Cardiac muscle cell (in vitro differentiated cells and primary cell): ENCODE measurements at places on chromosomes 6 and 20.

DNA sequence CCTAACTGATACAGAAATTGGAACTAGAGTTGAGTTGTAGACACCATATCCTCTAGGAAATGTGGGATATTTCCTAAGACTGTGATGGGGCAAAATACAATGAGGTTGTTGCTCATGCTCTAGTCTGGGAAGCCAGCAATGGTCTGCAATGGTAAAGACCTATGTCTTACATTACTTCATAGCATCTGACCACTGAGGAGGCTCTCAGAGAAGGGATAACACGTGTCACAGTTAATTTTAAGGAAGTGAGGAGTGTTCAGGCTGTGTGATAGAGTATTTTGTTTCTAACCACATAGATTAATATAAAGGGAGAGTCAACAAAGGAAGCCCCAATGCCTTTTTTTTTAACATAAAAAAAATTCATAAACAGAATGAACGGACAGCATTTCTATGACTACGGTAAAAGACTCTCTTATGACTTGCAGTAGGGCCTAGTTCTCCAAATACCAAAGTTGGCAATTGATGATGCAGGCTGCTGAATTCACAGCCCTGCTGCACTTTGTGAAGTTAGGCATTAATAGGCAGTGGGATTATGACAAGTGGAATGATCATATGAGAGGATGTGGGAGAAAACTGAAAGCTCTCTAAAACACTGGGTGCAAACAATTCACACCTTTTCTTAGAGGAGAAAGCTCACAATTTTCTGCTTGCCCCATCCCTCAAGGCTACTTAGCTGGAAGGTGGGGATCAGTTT is 13.7 kb downstream of the KCNS1 start:
- no peak for DNase-seq

DNA sequence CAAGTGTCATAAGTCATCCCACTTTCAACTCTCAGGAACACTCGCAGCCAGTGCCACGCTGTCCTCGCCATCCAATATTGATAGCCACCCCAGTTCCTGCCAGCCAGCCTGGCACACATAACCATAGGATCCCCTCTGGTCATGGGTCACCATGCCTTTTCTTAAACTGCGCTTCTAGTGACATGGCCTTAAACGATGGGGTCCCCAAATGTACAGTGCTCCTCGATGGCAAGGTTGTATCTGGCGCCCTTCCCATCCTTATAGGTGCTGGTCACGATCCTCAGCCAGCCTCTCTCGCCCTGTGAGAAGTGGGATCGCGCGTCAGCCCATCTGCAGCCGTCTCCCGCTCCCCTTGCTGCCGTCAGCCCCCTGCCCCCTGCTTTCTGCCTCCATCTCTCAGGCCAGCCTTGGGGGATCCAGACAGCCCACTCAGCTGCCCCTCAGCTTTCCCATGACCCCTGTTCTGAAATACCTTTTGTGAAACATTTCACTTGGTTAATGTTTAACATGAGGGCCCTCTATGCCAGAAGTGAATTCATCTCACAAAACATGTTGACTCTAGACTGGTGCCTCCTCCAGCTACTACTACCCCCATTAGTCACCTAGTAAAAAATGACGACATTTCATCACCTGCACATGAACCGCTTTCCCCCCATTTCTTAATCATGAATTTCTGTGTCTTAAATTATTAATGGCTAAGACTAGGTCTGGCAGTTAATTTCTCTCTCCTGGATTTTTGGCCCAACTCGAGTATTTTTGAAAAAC is 11.4 kb downstream of the CTSZ start:
- DNase-seq: no peak

DNA sequence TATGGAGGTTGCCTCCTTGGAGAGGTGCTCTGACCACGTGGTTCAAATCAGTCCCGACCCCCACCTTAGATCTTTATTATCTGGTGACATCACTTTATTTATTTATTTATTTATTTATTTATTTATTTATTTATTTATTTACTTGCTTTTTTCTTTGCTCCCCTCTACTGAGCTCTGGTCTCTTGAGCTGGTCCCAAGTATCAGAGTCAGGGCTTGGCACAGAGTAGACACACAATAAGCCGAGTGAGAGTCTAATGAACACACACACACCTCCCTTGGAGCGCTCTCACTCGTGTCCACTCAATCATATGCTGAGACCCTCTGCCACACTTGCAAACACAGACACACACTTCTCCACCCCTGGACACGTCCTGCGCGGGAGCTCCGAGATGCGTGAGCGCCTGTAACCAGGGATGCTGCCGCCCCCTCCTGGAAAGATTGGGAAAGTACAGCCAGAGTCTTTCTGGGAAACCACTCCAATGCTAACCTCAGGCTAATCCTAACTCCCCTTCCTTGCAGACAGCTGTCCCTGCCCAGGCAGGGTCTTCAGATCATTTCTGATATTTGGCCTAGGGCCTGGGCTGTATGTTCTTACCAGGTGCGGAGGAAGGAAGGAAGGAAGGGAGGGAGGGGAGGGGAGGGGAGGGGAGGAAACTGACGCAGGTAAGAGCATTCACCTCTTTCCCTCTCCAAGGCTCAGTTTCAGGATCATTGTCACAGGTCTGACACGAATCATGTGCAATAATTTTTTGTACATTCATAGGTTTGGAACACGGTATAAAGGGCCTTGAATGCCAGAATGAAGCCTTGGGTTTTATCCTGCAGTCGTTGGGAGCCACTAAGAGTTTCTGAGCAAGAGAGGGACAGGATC is 70.9 kb downstream of the STK35 start:
- peak; percentile 73 for DNase-seq

GRCh38 chr6:157758516-157759023 is 64.5 kb upstream of the SNX9 start:
- DNase-seq: no peak

DNA sequence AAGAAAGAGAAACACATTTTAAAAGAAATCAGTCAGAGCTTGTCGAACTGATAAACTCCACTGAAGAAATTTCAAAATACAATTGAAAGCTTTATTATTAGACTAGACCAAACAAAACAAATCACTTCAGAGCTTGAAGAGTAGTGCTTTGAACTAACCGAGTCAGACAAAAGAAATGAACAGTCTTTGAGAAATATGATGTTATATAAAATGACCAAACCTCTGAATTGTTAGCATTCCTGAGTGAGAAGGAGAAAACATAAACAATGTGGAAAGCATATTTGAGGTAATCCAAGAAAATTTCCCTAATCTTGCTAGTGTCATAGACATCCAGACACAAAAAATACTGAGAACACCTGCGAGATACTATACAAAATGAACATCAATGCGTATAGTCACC is 13.2 kb upstream of the CST4 start:
- no peak for DNase-seq

- peak; percentile 90 for DNase-seq
Measured at GRCh38 chr20:728256-728944, 39.9 kb downstream of the SLC52A3 start.

DNA sequence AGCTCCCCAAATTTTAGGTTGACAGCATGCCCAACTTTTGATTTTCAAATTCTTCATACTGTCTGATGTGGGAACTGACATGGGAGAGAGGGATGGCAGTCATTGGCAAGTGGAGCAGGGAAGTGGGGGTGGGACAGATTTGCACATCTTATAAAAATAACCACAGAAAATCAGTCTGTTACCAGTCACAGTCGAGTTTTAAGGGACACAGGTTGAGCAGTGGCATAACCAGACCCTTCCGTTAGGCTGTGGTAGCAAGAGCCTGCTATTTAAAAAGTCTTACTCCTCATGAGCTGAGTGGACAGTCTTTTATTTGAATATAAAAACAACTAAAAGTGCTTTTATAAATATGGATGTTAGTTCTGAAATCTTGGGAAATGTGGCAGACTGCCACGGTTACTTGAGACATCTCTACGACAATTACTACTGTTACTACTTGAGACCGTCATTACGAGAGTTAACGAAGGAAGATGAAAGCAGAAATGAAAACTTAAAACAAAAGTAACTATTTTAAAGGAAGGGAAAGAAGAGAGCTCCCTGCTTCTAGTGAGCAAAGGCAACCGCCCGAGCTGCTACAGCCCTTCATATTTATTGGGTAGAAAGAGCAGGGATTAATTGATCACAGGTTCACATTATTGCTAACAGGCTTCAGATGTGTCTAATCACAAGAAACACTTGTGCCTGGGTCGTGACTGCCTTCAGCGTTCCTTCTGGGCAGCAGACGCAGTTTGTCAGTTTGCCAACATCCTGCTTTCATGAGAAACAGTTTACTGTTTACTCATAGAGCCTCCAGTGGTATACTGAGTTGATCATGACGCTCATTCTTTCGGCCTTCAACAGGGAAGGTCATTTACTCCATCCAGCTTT is 71.3 kb downstream of the EFHC1 start:
- no peak for DNase-seq

DNA sequence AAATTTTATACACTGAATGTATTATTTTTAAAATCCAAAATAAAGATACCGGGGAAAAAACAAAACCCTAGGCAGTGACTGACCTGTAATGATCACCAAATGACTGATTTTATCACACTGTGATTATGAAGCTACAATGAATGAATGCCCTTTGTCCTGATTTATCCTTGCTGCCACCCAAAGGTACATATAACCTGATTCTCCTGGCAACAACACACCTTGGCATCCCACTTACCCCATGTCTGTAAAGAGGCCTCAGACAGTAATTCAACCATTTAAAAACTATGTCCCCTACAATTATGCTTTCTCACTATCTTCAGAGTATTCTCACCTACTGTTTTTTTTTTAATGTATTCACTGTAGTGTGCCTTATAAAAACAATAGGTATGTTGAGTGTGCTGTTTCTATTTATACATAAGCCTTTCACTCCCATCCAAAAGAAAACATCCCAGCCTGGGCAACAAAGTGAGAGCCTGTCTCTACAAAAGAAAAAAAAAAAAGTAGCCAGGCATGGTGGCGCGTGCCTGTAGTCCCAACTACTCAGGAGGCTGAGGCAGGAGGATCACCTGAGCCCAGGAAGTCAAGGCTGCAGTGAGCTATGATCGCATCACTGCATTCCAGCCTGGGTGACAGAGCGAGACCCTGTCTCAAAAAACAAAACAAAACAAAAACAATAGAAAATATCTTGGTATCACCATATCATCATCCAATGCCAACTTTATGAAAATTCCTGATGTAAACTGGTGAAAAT is 21.7 kb downstream of the B4GALT5 start:
- no peak for DNase-seq

DNA sequence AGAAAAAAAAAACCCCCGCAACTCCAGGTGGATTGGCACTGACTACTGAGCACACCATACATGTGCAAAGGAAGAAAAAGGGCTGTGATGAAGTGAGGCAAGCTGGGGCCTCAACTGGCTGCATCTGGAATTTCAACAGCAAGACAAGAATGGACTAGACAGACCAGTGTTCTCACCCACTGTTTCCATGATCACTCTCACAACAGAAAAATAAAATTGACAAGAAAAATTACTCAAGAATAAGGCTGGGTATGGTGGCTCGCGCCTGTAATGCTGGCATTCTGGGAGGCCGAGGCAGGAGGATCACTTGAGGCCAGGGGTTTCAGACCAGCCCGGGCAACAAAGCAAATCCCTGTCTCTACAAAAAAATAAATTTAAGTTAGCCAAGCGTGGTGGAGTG is 18.8 kb downstream of the ZNF217 start:
- DNase-seq: no peak

- no peak for DNase-seq
Measured at GRCh38 chr6:32609391-32609730, 19.7 kb upstream of the HLA-DRB1 start.

- DNase-seq: peak; percentile 66
Measured at GRCh38 chr20:59515013-59515905, 89.1 kb upstream of the PHACTR3 start.

- no peak for DNase-seq
Measured at GRCh38 chr6:42279144-42279781, 61.6 kb upstream of the MRPS10 start.

- peak; percentile 38 for DNase-seq
Measured at GRCh38 chr6:159092631-159093030, 47.8 kb upstream of the TAGAP start.

GRCh38 chr6:43075670-43076463 is at the start of gene PTK7:
Gene PTK7 (plus strand): TSS chr6:43076314. CDS start chr6:43076489, 175 bp downstream.
- peak; percentile 92 for DNase-seq

DNA sequence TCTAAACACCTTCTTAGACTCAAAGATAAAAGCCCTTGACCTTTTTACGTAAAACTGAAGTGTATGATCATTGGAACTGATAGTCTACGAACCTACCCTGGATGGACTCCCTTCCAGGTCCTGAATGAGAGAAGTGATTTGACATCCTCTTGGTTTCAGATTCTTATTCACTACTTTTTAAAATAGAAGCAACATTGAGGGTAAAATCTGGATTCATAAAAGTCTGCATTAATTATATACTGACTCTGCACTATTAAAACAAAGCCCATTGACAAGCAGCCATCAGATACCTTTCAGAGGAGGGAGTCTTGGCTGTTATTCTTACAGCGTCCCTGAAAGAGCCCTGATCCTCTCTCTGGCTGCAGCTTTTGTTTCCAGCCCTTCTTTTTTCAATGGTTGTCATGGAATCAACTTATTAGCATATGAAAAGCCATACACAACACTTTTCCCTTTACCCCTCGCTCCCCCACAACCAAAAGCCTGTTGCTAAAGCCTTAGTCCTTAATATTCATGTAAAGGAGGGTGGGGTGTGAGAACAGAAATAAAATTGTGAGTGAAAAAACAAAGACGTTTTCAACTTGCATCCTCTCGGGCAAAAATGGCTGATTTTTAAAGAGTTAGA is 270.0 kb upstream of the MARCKS start:
- DNase-seq: no peak

- DNase-seq: peak; percentile 32
Measured at GRCh38 chr6:5422321-5422915, 161.1 kb downstream of the FARS2 start.

DNA sequence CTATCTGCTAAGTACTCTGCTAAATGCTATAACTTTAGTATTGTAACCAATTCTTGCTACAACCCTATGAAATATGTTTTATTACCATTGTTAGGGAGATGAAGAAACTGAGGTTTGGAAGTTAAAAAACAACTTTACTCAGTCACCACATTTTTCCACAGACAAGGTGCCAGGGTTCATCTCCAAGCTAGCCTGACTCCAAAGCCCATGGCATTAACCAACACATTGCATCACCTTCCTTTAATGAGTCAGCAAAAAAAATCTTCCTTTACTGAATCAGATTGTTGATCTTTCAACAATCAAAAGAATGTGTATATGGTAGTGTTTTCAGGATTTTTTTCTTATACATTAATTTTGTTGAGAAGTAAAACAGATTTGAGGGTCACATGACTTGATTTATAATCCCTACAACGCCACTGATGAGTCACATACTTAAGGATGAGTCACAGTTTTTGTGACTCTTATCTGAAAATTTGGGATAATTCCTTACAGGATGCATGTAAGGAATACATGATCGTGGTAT is 41.5 kb downstream of the MAN1A1 start:
- DNase-seq: peak; percentile 62

DNA sequence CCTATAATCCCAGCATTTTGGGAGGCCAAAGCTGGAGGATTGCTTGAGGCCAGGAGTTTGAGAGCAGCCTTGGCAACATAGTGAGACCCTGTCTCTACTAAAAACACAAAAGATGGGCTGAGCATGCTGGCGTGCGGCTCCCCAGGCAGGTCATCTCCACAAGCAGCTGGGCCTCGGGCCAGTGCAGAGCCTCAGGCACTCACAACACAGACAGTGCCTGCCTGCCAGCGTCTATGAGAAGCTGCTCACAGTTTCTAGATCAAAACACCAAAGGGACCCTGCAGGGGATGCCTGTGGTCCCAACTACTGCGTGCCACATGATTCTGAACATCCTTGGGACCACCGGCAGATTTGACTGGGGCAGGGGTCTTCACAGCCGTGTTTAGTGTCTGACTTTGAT is 59.4 kb downstream of the GINS1 start:
- no peak for DNase-seq

- DNase-seq: peak; percentile 22
Measured at GRCh38 chr6:119350202-119350951, 816 bp upstream of the MAN1A1 start.
